ENCODE measurements at places on chromosomes 1 and 21.

DNA sequence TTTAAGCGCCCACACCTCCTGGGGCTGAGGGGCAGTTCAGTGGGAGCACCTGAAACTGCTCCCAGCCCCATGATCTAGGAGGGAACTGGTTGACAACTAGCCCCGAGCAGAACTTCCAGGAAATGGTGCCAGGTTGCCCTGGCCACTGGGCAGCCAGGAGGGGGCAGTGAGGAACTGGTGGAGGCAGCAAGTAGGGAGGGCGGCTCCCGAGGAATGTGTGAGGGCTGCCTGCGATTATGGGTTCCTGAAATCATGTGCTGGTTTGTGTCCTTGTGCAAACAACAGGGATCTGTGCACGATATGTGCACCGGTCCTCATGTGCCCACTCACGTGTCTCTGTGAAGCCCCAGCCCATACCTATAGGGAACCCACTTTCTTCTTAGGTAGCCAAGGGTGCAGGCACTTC is 9.9 kb downstream of the GPR3 start:
- DNase-seq = peak; percentile 90

GRCh38 chr21:45876381-45877170 is 105.0 kb upstream of the COL6A1 start:
- DNase-seq = no peak

DNA sequence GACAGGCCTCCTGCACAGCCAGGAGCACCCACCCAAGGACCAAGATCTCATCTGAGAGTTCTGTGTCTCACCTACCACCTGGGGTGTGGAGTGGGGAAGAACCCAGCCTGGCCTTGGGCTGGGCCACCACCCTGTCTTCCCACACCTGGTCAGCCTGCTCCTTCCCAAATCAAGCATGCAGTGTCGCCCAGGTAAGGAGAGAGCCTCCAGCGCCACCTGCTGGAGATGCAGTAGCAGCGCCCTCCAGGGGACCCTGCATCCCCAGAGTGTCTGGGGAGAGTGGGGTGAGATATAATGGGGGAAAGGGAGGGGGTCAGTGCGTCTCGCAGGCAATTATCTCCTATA is 32.3 kb downstream of the KIAA2013 start:
- DNase-seq = peak; percentile 56

- DNase-seq = no peak
Measured at GRCh38 chr1:211381481-211382181, 55.0 kb downstream of the TRAF5 start.

DNA sequence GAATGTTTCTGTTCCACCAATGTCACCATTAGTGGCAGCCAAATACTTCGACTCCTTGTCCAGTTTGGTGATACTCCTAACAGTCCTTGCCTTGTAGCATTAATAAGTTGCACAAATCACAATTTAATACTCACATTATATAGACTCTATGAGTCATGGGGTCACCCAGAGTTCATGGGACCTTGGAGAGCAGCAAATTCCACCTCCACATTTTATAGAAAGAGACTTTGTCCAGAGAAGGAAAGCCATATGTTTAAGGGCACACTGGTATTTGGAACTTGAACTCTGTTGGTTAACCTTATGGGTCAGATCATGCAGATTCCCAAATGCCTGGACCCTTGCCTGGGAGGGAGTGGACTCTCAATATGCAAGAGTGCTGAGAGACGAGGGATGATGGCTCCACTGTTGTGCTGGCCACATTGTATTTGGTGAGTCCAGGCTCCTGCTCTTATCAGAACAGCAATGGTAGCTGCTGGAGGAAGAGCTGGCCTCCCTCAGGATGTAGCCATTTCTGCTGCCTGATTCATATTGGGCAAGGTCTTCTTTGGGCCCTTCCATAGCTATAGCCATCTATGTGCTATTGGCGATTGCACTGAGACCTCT is 30.6 kb downstream of the DNAJC6 start:
- DNase-seq = no peak

DNA sequence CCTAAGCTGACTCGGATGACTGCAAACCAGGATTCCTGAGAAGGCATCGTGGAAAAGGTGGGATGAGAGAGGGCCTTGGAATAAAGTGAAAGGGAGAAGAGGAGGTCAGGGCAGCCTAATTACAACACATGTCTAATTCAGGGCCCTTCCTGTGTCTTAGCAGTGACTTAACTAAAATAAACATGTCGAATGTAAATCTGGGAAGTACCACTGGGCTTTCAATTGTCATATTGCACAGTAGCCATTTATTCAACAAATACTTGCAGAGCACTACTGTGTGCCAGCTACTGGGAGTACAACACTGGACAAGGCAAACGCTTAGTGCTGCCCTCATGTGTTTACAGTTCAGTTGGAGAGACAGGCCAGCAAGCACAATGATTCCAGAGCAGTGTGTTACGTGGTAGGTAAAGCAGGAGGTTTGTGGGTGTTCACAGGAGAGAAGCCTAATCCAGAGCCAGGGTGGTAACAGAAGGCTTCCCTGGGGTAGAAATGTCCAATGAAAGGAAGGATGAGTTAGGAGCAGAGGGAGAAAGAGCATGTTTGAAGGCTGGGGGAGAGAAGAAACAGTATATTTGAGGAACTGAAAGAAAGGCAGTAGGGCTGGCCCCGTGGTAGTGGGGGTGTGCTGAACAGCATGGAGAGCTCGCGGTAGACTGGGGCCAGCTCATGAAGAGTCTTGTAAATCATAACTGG is 38.0 kb upstream of the RASAL2 start:
- no peak for DNase-seq

GRCh38 chr1:66176012-66176715 is 357.8 kb upstream of the SGIP1 start:
- DNase-seq = no peak

DNA sequence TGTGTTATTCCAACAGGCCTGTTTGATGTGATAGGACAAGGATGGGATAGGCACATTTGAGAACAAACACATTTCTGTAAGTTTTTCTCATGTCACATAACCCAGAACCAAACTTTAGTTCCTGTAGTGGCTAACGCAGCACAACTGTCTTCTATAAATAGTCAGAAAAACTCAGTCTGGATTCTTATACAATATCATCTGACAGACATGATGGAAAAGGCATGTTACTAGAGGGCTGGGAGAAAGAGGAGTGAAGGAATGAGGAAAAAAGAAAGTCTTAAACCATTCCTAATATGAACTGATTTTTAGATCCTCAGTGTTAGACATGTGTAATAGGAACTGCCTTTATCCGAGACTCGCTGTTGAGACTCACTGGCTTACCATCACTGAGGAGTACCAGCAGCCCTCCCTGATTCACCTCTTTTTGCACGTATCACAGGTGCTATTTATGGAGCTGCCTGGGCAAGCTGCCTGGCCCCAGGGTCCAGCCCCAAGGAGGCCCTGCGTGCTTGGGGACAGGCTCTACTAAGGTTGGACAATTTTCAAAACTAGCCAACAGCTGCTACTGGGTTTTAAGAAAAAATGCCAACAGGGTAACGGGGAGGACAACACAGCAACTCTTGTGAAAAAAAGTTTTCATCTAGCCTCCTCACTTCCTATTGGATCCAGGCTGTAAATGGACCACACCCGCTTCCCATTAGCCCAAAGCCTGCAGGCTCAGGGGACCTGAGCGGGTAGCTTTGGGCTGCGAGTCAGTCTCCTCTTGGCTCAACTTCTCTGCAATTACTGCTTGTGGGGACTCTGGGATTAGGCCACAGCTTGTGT is 30.7 kb upstream of the SERBP1 start:
- no peak for DNase-seq

DNA sequence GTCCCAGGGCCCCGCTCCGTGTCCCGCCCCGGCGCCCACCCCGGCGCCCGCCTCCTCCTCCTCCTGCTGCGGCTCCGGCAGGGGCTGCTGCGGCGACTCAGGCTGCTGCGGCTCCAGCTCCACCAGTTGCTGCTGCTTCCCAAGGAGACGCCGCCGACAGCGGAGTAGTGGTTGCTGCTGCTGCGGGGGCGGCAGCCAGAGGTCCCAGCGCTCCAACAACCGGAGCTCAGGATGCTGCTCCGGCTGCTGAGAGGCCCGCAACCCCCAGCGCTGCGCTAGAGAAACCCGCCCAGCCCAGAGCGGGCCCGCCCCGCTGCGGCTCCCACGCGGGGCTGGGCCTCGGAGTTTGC is 1.1 kb downstream of the CRCT1 start:
- DNase-seq = no peak

- DNase-seq = no peak
Measured at GRCh38 chr1:224735159-224735558, 119.0 kb downstream of the CNIH3 start.
